HCT116 (cell line): ENCODE measurements at places on chromosomes 16 and 17. TPM values are rescaled to one million over a fixed set of nuclear protein-coding genes. Genes with fewer than 3 reads are reported as not detected.

KCNG4 gene
- total RNA-seq = not detected

DNA sequence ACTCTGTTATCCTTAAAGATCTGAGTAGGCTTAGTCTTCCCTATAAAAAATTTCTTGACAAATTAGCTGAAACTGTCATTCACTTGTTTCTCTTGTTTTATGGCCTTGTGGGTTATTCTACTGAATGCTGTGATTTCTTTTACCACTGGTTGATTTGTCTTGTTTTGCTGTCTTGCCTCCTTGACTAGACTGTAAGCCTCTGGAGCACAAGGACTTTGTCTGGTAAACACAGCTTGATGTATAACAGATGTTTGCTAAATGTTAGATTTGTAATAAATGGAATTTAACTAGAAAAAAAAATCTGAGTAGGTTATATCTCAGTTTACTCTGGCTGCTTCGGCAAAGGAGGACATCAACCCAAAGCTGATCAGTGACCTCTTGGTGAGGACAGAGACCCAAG, 21.6 kb downstream of the VAC14 start:
- H3K4me3 ChIP-seq = no peak overlapping the region
- peaks cover 11% of the 10 kb centered on the region for H3K4me1 ChIP-seq
- H3K36me3 ChIP-seq = peaks cover 24% of the 10 kb centered on the region
- H3K27ac ChIP-seq = 0 out of 2 replicates have a peak overlapping the region, but pooled peaks have one; percentile 9

GRCh38 chr16:53456625-53457024, 22.4 kb downstream of the RBL2 start:
- no peaks in the 10 kb centered on the region for H3K4me1 ChIP-seq
- no peaks in the 10 kb centered on the region for H3K27me3 ChIP-seq
- no peak overlapping the region for H3K4me3 ChIP-seq
- H3K36me3 ChIP-seq = peaks cover 11% of the 10 kb centered on the region; the same call in 1 of the 2 replicates
- no peak for DNase-seq

DNA sequence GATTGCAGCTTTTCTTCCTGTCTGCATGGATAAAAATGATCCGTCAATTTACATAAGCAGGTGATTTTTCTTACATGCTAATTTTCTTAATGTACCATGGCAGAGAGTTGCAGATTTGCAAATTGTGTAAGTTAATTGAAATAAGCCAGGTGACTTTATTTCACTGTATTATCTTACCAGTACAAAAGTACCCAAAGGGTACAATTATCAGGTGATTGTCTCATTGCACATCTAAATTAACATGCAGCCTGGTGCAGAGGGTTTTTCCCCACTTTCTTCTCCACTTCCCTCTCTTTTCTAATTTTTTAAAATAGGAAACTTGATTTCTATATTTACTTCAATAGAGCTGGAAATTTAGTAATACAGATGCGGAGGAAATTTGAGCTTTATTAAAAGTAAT, 11.2 kb downstream of the NLK start:
- no peaks in the 10 kb centered on the region for H3K4me1 ChIP-seq
- no peaks in the 10 kb centered on the region for H3K27me3 ChIP-seq
- H3K27ac ChIP-seq = no peak overlapping the region

CCDC200 gene
- not detected for total RNA-seq

- no peaks in the 10 kb centered on the region for H3K4me1 ChIP-seq
- no peak overlapping the region for H3K27ac ChIP-seq
- peaks cover 76% of the 10 kb centered on the region for H3K36me3 ChIP-seq
- H3K27me3 ChIP-seq = no peaks in the 10 kb centered on the region
These were observed 22.3 kb downstream of the USP36 start for GRCh38 chr17:78818152-78818846.

DNA sequence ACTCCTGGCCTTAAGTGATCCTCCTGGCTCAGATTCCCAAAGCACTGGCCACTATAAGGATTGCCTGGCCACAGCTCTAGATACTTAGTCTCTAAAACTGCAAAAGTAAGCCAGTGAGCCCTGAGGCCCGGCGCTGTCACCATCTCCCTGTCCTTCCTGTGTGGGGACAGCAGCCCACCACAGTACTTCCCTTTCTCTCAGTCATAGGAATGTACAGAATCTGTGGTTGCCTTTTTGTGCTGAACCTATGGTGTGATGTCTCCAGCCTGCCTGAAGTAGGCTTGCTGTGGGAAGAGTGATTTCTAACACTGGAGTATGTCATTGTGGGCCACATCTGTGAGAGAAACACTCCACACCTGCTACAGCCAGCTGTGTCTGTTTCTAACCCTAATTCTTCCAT, 24.7 kb downstream of the NTAN1 start:
- peaks cover 17% of the 10 kb centered on the region; the same call in 1 of the 2 replicates for H3K36me3 ChIP-seq
- no peaks in the 10 kb centered on the region for H3K4me1 ChIP-seq
- no peak overlapping the region for H3K4me3 ChIP-seq

TRIM16 gene
- total RNA-seq = 33.8 TPM

DNA sequence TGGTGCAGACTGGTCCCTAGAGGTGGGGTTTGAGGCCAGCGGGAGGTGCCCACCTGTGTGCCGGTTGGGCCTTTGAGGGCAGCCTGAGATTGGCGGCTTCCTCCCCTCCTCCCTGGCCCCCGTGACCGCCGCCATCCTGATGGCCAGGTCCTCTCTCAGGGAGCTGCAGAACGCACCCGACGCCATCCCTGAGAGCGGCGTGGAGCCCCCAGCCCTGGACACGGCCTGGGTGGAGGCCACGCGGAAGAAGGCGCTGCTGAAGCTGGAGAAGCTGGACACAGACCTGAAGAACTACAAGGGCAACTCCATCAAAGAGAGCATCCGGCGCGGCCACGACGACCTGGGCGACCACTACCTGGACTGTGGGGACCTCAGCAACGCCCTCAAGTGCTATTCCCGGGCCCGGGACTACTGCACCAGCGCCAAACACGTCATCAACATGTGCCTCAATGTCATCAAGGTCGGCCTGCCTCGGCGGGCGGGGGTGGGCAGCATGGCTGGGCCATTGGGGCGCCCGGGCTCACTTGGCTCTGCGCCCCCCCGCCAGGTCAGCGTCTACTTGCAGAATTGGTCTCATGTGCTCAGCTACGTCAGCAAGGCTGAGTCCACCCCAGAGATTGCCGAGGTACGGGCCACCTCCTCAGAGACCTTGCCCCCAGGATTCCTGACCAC, 2.8 kb downstream of the GPS1 start:
- no peaks in the 10 kb centered on the region for H3K27me3 ChIP-seq
- peaks cover 50% of the 10 kb centered on the region for H3K36me3 ChIP-seq
- DNase-seq = no peak
- no peak overlapping the region; the same call in 1 of the 2 replicates for H3K27ac ChIP-seq
- peaks cover 13% of the 10 kb centered on the region; the same call in 1 of the 2 replicates for H3K4me1 ChIP-seq

DNA sequence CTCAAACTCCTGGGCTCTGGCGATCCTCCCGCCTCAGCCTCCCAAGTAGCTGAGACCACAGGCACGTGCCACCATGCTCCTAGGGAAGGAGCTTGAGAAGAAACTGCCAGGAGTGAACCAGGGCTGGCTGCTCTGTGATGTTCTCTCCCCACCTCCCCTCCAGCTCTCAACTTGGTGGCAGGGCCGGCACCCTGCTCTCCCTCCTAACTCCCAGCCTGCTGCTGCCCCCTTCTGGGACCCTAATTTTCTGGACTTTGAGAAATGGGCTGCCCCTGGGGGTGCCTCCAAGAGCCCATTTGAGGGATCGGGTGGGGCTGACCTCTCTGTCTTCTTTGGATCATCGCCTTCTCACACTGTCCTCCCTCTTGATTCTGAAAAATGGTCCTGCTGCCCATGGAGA, 14.9 kb upstream of the STAT3 start:
- no peaks in the 10 kb centered on the region for H3K27me3 ChIP-seq
- H3K36me3 ChIP-seq = peaks cover 4% of the 10 kb centered on the region; the same call in 1 of the 2 replicates
- H3K27ac ChIP-seq = no peak overlapping the region
- H3K4me1 ChIP-seq = peaks cover 19% of the 10 kb centered on the region
- H3K4me3 ChIP-seq = no peak overlapping the region

GRCh38 chr17:62807812-62808575, at the start of gene MARCHF10:
Gene MARCHF10, minus strand, starts transcription at chr17:62808314. Its CDS starts 6,579 bp downstream, at chr17:62801735.
- DNase-seq = no peak
- H3K4me1 ChIP-seq = peaks cover 3% of the 10 kb centered on the region; the same call in 1 of the 2 replicates
- H3K4me3 ChIP-seq = peak within 1 kb of the TSS; percentile 44
- H3K36me3 ChIP-seq = no peaks in the 10 kb centered on the region

LDHD gene
- total RNA-seq = 3.4 TPM

SCN4A gene
- 2.7 TPM for total RNA-seq

- H3K36me3 ChIP-seq = no peaks in the 10 kb centered on the region
- no peaks in the 10 kb centered on the region for H3K4me1 ChIP-seq
- H3K4me3 ChIP-seq = no peak overlapping the region
- H3K27ac ChIP-seq = no peak overlapping the region
- DNase-seq = no peak
These were observed 412.3 kb downstream of the XYLT1 start for GRCh38 chr16:17058471-17058870.

GRCh38 chr17:55237268-55237667, 27.5 kb upstream of the HLF start:
- H3K27me3 ChIP-seq = no peaks in the 10 kb centered on the region
- no peaks in the 10 kb centered on the region for H3K36me3 ChIP-seq
- no peak for DNase-seq
